ENCODE measurements at places on chromosomes 5 and 9.
A peak's percentile ranks its signal among the peaks of the same experiment; 100 is the strongest.

DNA sequence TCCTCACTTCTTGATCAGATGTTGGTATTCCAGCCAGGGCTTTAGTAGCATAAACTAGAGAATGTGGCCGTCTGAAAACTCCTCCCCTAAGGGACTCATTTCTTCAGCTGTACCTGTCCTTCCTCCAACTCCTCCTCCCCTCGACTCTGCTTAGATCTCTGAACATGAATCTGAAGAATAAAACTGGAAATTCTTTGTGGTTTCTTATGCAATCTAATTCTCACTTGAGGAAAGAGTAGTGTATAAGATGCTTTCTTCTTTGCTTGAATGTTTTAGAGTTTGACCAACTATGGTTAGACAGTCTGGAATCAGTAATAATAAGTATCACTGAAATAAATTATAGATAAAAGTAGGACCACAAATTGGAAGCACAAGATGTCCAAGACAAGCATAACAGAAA is 128.5 kb downstream of the LRRC70 start:
- DNase-seq: no peak

GRCh38 chr9:94533155-94533554 is 21.7 kb upstream of the PCAT7 start:
- no peak for DNase-seq

DNA sequence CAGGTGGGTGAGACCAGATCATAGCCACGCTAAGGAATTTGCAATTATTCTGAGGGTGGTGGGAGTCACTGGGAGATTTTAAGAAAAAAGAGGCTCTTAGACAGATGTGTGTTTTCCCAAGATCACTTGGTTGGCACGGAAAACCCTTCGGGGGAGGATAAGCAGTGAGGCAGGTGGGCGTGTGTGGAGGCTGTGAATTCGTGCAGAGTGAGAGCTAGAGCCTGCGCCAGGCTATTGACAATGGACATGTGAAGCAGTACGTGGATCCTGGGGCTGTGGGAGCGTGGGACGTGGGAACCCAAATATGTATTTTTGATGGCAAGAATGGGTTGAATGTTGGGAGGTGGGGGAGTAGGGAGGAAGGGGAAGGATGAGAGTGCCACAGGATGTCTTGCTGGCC is 19.4 kb downstream of the MVB12B start:
- no peak for DNase-seq

DNA sequence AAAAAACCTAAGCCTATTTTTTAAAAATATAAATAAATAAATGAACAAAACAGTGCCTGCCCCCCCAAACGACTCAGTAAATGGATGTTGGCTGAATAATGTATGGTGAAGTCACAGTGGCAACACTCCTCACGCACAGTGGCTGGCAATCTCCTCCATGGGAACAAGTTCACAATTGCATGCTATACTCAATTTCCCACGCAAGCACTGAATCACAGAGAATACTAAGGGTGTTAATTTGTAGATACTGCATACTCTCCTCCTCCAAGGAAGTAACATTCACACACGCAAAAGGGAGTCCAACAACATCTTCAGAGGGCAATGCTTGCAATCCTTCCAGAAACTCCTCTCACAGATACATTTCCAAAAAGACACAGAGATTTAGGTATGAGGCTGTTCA is 47.5 kb downstream of the SERINC5 start:
- no peak for DNase-seq

DNA sequence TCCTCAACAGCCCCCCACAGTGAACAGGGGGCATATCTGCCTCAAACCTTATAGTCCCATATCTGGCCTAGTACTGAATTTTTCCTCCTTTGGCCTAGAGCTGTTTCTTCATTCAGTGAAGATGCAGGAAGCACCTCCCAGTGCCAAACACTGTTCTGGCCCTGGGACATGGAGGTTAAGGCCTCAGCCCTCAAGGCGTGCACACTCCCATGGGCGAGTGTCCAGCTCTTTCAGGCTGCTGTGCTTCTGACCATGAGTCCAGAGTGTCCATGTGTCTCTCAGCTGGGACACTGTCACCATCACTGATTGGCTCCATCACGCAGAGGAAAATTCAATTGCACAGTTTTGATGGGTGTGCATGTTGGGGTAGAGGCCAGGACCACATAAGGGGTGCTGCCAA is 151.5 kb downstream of the PAX5 start:
- DNase-seq: no peak

- no peak for DNase-seq
Observed at GRCh38 chr5:133945568-133945967, 22.9 kb downstream of the C5orf15 start.

DNA sequence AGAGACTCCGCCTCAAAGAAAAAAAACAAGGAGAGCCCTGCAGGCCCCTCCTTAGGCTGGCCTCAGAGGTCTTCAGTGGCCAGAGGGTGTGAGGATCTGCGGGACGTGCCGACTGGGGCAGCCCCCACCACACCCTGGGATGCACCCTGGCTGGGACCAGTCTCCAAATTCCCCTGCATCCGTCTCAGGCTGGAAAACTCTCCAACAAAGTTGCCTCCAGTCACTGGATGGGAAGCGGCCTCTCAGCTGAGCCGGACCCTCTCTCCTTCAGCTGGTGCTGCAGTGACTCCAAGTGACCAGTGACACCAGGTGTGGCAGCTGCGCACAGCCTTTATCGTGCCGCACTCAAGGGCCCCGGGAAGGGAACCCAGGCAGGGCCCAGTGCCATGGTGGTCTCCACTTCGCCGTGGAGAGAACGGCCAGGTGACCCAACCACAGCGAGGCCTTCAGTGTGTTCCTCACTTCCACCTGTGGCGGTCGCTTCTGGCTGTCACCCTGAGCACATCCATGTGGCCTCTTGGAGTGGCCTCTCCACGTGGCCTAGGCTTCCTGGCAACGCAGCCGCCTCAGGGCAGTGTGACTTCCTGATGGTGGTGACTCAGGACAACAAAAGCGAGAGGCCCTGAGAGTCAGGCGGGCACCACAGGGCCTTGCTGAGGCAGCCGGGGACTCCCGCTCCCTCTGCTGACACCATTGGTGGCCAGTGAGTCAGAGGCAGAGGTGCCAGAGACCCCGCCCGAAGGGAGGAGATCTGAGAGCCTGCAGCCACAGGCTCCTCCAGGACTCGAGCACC is 19.3 kb upstream of the CAMSAP1 start:
- peak; percentile 92 for DNase-seq

GRCh38 chr5:158899211-158899610 is 200.5 kb downstream of the EBF1 start:
- DNase-seq: no peak

GRCh38 chr9:71552480-71552879 is 215.8 kb downstream of the CEMIP2 start:
- DNase-seq: no peak

DNA sequence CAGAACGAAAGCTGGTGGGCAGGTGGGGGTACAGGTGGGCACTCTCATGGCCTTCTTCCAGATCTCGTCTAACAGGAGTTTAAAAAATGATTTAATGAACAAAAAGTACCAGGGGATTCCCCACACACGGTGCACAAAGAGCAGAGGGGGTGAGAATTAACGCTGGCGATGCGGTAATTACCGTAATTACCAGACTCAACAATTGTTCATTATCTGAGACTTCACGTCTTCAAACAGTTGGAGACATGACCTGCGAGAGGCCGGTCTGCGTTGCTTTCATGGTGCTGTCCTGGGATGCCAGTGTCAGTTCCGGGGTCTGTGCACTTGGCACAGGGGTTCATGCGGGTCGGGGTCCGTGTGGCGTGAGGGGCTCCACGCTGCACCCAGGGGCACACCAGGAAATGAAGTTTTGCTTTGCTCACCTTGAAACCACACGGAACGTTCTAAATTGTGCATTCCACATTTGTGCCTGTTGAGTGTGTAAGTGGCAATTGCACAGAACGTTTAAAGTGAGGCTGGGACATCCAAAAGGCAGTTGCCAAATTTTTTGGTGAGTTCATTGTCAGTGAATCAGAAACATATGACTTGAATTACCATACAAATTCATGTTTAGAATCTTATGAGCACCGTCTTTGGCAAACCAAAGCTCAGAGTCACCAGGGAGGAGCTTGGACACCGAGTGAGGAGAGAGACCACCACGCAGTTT is 256.4 kb upstream of the IRX1 start:
- DNase-seq: no peak

DNA sequence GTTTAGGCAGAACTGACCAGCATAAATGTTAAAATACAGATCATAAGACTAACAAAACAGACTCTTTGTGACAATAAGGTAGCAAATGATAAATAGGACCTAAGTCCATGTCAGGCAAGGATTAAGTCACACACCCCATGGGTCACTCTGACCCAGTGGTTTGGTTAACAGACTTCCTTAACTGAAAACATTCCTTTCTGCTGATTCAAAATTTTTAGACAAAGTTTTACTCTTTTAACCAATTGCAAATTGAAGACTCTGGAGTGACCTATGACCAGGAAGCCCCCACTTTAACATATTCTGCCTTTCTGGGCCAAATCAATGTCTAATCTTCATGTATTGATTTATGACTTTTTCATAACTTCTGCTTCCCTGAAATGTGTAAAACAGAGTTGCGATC is 4.9 kb upstream of the NXNL2 start:
- no peak for DNase-seq

DNA sequence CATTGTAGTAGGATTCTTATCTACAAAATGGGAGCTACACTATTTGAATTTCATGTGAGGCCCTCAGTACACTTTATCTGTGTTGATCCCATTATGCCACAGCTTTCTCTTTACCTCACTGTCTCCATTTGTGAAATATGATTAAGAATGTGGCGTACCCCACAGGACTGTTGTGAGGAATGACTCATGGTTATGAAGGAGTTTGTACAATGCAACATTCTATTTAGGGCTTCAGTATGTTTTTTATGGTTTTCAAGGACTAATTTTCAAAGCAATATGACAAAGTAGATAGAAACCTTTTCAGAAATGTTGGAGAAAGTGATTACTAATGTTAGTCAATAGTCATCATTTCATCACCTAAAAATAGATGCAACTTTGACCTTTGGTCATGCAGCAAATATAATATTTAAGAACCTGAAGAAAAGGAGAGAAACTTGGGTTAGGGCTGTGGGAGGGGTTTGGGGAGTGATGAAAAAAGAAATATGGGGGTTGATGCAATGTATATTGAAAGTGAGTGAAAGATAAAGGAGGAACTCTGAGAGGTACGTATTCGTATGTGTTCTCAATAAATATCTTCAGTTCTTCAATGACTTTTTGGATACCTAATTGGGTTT is 53.7 kb upstream of the PIP5K1B start:
- peak; percentile 33 for DNase-seq

DNA sequence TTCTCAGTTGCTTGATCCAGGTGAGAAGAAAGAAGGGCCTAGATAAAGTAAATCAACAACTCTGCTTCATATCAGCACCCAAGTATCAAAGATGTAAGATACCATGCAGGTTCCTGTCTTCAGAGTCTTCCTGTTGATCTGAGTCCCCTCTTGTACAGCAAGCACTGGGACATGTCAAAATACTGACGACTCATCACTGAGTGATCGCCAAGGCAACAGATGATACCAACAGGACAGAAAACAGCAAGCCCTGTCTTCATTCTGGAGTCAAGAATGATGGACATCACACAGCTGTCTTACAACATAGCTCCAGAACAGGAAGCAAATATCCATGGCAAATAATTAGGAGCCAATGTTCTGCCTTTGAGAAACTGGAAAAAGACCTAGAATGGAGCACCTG is 83.7 kb downstream of the TARS1 start:
- no peak for DNase-seq

DNA sequence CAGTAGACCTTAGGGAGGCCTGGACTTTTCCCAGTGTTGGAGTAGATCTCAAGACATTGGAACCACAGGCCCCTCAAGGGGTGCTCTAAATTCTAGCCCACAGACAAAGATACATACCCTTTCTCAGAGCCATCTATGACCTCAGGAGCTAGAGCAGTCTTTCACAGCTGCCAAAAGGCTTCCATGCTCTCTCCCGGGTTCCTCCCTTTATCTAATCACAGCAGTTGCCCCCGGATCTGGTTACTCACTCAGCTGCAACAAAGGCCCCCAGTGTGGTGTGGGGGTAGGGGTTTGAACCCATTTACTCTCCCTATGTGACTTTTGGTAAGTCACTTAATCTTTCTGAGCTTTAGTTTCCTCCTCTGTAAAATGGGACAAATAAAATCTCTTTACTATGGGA is 27.0 kb downstream of the POU4F3 start:
- DNase-seq: no peak

- peak; percentile 21 for DNase-seq
Observed at GRCh38 chr9:120676767-120677402, 37.4 kb downstream of the MEGF9 start.

DNA sequence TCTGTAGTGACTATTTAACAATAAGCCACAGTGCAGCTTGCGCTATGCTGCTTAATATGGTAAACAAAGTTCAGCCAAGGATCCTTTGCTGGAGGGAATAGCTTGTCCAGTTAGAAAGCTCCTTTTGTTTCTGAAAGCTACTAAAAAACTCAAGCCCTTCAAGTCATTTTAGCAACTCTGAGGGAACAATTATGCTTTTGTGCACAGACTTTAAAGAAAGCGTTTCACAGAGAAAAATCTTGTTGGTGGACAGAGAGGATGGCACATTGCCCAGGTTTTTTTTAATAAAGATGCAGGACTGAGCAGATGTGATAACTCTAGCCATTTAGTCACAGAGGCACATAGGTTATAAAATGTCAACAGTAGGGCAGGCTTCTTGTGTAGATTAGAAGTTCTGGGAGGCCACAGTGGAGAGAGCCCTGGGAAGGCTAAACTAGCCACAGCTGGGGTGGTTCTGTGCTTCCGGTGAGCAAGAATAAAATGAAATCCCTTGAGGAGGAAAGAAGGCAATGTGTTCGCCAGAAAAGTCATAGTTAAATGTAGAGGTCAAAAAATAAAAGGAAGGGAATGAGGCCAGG is 63.4 kb downstream of the ALDH7A1 start:
- DNase-seq: peak; percentile 34

- DNase-seq: no peak
Observed at GRCh38 chr9:134063088-134063570, 4.7 kb downstream of the BRD3 start.

DNA sequence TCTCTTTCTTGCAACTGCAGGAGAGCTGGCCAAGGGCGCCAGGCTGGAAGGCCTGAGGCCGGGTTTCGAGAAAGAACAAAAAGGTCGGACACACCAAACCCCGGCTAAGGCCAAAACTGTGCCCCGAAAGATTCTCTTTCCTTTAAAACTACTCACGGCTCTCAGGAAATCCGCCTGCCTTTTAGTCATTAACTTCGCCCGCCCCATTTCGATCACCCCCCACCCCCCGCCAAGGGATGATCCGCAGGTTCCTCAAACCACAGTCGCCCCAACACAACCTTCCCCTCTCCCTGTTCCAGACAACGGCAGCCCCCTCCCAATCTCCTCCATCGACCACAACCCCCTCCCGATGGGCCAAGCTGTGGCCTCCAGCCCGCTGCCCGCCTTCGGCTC is 536 bp downstream of the FEM1C start:
- DNase-seq: peak; percentile 47

Data from hematopoietic multipotent progenitor cell treated with erythropoietin and hydrocortisone succinate and interleukin-3 and kit ligand, for 8 days (in vitro differentiated cells).